ENCODE measurements at places on chromosomes 1 and 21.

DNA sequence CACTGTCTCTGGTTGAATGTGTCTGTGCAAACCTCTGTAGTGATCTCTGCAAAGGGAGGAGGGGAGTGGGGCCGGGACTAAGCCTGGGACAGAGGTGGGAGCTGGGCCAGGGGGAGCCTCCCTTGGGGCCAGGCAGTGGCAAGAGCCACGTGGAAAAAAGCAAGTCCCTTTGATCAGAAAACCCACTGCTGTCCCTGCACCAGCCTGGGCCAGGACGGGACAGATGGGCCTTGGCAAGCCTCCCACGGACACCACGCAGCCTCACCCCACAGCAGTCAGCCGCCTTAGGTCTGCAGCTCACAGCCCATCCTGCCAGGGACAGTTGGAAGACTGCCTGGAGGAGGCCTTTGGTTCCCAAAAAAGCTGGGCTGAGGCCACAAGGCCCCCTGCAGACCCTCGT is 11.7 kb upstream of the TRAPPC10 start:
- DNase-seq = no peak

DNA sequence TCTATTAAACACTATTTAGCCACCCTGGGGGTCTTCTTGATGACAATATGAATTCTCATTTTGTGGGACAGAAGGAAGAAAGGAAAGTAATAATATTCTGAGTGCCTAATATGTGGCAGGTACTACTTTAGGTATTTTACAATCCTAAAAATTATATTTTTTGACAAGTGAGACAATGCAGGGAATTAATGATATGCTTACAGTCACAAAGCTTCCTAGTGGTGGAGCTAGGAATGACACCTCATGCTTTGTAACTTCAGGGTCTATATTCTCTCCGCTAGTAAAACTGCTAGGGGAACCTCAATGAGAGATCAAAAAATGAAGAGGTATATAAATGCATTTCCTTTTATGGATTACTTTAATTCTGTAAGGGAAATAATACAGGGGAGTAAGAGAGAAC is 44.3 kb downstream of the TPR start:
- DNase-seq = no peak

DNA sequence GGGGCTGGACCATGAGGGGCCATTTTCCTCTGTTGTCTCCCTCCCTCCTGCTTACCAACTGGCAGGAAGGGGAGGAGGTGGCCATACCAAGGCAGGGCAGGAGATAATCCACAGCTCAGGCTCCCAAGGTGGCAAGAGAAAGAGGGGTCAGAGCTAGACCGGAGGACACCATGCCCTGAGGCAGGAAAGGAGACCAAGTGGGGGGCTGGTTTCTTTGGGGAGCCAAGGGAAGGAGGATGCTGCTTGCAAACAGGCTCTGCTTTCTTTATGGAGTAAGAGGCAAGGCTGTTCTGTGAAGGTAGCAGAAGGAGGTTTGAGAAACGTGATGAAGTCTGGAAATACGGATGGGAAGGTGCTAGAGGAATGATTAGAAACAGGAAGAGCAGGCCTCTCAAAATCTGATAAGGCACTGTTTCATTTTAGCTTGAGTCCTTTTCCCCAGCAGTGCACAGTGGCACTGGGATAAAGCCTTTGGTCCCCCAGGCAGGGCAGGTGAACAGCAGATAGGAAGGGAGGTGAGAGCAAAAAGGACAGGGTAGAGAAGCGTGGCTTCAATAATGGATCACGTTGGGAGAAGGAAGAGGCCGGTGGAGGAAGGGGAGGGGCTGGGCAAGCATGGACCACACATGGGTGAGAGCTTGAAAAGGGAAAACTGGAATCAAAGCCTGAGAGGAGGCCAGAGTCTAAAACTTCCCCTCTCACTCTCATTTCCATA is 44.2 kb upstream of the GALNT2 start:
- no peak for DNase-seq

GRCh38 chr21:24045373-24045772 is 1561.9 kb downstream of the MRPL39 start:
- no peak for DNase-seq

DNA sequence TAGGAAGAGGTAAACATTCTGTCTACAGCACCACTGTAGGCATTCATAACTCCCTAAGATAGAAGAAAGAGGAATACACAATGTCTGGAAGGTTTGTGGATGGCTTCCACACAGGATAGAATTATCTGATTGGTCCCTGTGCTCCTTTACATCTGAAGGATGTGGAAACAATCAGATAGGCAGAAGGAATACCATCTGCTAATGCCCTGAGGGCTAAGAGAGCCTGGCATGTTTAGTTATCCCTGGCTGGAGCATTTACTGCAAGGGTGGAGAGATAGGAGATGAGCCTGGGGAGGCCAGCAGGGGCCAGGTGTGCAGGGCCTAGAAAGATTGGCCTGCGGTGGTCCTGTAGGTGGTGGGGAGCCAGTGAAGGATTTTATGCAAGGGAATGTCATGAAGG is 8.6 kb upstream of the ACBD3 start:
- DNase-seq = no peak

GRCh38 chr1:214475746-214476145 is 75.7 kb downstream of the PTPN14 start:
- DNase-seq = no peak

- DNase-seq = no peak
Observed at GRCh38 chr1:64041371-64042131, 161.9 kb upstream of the UBE2U start.

GRCh38 chr1:204107892-204108291 is 35.0 kb downstream of the SOX13 start:
- no peak for DNase-seq

- DNase-seq = peak; percentile 13
Observed at GRCh38 chr21:34745557-34746255, 76.9 kb downstream of the CLIC6 start.

DNA sequence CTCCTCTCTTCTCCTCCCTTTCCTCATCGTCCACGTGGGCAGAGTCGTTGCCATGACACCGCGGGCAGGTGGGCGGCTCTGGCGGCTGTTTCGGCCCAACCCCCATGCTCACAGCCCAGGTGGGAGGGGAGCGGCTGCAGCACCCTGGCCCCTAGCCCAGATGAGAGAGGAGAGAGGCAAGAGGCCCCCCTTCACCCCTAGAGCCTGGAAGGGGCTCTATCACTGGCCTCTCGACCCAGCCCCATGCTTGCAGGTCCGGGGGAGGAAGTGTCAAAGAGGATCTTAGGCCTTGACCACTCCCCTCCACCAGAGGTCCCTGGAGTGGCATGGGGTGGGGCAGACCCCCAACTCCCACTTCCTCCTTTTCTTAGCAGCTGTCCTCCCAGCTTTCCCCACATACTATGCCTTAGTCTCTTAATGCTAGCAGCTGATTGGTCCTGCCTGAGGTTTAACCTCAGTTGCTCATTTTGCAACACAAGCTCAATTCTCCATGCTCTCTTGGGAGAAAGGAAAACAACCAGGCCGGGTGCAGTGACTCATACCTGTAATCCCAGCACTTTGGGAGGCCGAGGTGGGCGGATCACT is 10.4 kb downstream of the DLGAP3 start:
- no peak for DNase-seq

DNA sequence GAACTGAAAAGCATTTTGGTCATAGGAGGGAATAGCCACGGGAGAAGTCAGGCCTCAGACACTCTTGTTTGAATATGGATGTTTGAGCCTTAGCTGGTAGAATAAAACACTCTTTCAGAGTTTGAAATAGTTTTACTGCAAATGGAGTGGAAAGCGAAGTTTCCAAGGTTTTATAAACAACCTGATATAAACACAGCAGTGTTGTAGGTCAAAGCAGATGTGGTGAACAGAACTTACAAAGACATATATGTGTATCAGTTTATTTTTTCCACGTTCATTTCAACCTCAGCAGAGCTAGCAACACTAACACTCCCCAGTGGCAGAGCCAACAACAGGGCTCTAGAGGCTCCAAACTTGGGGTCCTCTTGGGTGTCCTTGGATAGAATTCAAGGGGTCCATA is 89.9 kb downstream of the WLS start:
- no peak for DNase-seq

DNA sequence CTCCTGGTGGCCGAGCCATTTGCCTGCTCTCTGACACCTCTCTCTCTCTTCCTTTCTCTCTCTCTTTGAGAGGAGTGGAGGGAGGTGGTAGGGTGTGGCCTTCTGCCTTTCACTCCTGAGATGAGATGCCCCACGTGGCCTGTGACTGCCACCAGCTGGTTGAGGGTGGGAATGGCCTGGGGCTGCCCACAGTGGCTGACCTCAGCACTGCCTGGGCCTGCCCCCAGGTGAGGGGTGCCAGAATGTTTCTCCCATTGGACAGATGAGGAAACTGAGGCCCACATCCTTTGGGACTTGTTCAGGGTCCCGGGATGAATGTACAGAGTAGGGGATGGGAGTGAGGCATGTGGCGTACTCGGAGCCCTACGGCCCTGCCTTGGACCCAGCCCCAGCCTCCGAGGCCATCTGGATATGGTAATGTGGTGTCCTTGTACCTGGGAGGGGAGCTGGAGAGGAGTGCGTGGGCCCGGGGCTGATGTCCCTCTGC is 12.7 kb upstream of the C1orf167 start:
- no peak for DNase-seq

- DNase-seq = no peak
Observed at GRCh38 chr1:25036117-25036546, 106.1 kb upstream of the RUNX3 start.

DNA sequence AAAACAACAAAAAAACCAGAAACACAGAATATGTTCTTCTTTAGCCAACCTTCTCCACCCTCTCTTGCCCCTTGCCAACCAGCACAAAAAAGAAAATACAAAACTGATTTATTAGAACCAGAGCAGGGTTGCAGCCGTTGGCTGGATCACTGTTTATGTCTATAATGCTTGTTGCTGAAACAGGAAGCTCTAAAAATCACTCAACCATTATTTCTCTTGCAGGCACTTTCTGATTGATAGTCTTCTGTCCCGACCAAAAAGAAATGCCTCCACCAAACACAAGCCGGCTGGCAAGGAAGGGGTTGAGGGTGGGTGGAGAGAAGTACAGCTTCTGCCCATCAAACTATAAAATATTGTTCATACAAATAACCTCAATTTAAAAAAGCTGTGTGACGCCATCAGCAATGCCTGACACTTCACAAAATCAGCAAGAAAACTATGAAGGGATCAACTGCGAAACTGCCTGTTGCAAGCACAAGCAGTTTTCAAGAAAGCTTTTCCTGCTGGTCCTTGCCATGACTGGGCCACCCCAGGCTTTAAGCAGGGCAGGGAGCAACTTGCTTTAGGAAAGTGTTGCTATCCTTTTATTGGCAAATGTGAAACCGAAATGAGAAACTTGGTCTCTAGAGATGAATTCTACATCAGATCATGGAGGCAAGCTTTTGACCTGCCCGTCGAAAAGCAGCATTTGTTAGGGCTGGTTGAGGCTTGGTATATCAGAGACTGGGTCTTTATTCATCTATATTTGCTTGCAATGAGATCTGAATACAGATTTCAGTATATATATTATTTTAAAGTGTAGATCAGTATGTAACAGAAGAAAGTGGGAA is 174.2 kb downstream of the RUNX1 start:
- no peak for DNase-seq

- DNase-seq = no peak
Observed at GRCh38 chr1:178593515-178593914, 80.6 kb downstream of the TEX35 start.

DNA sequence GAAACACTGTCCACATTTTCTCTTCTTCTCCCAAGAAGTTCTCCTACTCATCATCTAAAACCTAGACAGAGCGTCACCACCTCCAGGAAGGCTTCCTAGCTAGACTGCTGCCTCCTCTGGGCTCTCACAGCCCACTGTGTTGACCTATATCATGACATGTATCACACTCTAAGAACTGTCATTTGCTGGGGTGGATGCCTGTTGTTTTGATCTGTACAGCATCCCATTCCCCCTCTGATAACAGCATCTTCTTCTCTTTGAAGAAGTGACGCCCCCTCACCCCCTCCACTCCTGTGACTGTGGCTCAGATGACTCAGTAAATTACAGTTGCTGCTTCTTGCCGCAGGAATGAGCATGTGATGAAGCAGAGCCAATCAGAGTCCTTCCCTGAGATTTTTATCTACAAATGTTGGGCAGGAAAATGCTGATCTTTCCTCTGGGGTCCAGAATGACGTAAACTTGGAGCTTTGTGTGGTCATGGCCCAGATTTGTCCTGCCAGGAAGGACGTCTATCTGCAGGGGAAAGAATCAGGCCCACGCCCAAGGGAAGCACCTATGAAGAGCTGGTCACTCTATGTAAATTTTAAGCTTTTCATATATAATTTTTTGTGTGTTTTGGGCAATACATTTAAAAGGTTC is 28.0 kb upstream of the FOXO6 start:
- DNase-seq = no peak

DNA sequence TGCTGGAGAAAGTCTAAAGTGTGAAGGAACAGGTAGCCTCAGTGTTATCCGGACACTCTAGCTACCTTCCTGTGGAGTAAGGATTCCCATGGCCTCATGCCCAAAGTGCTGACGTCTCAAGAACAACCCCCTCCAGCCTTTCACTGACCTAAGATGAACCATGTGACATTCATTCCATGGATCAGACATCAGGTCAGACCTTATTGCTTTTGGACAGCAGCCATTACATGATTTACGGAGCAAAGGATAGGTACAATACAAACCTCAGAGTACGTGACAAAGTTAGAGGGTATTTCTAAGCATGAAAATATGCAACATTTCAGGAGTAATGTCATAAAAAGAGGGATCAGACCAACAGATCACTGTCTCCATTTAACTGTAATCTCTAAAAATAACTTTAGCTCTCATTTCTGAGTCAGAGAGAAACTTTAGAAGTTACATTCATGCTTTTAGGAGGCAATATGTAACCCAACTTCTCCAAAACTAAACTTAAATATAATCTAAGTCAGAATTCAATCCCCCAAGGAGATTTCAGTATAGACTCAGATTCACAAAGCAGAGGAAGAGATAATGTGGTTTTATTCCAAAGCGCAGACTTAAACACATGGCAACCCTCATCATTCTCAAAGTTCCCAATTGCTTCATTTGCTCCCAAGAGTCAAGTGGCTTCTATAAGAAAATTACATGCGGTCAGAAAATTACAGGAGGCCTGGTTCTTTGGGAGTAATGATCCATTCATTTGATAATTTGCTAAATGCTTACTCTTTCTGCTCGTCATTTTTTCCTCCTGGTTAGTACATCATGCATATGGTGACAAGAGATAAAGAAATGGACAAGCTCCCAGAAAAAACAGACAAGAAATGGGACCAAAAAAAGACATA is 280.4 kb downstream of the SETD4 start:
- DNase-seq = no peak

DNA sequence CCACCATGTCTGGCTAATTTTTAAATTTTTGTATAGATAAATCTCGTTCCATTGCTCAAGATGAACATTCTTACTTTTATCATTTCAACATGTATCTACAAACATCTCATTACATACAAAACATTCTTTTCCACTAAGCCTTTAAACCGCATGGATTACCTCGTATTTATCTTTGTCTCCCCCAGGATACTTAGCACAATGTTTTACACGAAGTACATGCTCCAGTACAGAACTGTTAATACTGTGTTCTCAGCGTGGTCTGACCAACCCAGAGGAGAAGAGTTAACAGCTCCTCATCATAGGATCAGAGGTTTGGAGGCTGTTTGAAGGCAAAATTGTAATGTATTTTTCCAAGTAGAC is 7.4 kb downstream of the PIK3C2B start:
- no peak for DNase-seq

Measured in stimulated activated CD8-positive, alpha-beta memory T cell treated with anti-CD3 and anti-CD28 coated beads, Interleukin-2, amount 100 ng/mL, for 1 hour (primary cell).